ENCODE measurements at places on chromosomes 7 and 10. TPM values are rescaled to one million over a fixed set of nuclear protein-coding genes. Genes with fewer than 3 reads are reported as not detected.

GRCh38 chr10:79320820-79321493 is 26.3 kb upstream of the PPIF start:
- no peak overlapping the region for H3K4me3 ChIP-seq
- no peaks in the 10 kb centered on the region for H3K27me3 ChIP-seq
- H3K27ac ChIP-seq: no peak overlapping the region
- no peaks in the 10 kb centered on the region for H3K36me3 ChIP-seq
- DNase-seq: no peak

- H3K27ac ChIP-seq: no peak overlapping the region
- H3K4me1 ChIP-seq: peaks cover 7% of the 10 kb centered on the region
- H3K4me3 ChIP-seq: no peak overlapping the region
Observed at GRCh38 chr10:79345241-79346011, 1.8 kb upstream of the PPIF start.

DNA sequence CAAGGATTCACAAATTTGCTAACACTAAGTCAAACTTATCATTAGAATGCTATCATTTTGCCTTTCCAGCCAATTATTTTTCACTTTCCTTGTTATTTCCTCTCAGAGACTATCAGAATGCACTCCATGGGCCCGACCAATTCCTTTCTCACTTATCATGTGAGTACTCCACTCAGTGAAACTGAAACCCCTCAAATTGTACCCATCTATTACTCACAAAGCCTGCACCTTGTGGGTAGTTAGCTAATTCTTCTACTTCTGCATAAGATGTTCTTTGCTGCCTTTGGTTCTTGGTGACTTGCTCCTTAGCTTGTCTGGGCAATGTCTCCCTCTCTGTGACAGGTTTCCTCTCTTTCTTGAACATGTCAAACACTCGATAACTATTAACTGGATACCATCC is 35.2 kb upstream of the MBL2 start:
- no peak overlapping the region for H3K4me3 ChIP-seq
- no peak for DNase-seq
- no peaks in the 10 kb centered on the region for H3K4me1 ChIP-seq

- H3K36me3 ChIP-seq: no peaks in the 10 kb centered on the region
- no peaks in the 10 kb centered on the region for H3K27me3 ChIP-seq
- no peak overlapping the region for H3K4me3 ChIP-seq
- H3K27ac ChIP-seq: no peak overlapping the region
Observed at GRCh38 chr10:119333146-119333792, 125.9 kb downstream of the GRK5 start.

DNA sequence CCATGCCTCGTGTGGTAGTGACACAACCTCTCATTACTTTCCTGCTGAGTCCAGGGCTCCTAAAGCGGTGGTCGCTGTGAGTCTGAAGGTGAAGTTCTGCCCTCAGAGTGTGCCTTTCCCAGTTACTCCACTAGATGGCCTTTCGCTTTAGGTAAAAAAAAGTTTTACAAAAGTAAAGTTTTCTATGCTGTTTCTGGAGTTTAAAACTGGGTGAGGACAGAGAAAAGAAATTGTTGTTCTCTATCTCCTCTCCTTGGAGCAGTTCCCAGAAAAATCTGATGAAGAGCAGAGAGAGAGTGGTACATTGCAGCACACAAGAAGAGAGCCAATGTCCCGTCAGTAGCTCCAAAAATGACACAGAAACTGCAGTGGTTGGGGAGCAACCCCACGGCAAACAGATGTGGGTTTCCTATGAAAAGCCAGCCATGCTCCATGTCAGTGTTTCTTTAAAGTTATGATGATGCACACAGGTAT is 257.1 kb downstream of the GLI3 start:
- no peak overlapping the region for H3K27ac ChIP-seq
- no peaks in the 10 kb centered on the region for H3K27me3 ChIP-seq
- DNase-seq: peak; percentile 84
- peaks cover 9% of the 10 kb centered on the region for H3K36me3 ChIP-seq
- no peak overlapping the region for H3K4me3 ChIP-seq

DNA sequence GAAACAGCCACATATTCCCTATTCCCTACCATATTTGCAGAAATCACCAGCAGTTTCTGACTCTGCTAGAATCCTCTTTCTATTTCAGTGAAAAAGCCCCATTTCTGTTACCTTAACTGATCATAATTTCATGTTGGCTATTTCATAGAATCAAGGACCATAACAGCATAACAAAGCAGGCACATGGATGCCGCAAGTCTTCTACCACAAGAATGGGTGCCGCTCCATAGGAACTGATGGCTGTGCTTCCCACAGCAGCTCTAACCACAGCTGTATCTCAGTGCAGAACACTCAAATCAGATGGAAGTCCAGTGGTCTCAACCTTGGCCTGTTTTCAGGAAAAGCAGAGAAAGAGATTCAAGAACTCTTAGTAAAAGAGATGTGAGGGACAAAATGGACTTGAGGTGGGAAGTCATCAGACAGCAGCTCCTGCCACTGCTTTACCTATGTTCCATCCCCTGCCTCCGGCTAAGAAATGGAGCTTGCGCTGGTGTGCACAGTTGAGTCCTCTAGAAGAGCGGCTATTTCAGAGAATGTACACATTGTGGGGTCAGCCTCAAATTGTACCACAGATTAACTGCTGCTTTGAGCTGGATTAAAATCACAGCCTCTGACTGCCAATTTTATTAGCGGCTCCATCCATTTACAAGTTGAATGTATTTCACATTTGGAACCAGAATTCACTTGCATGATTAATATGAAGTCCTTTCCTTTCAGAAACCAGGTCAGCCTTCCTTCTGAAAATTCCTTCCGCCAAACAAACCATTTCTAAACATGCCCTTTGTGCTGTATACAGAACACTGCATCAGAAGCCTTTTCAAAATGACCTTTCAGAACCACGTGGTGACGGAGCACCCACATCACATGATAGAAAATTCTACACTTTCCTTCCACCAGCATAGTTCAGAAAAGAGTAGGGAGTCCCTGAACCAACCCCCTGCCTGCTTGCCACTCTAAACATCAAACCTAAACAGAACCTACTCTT is 7.7 kb downstream of the PTPRN2 start:
- peaks cover 5% of the 10 kb centered on the region for H3K4me1 ChIP-seq
- 0 out of 2 replicates have a peak, but pooled peaks cover 4% of the 10 kb centered on the region for H3K36me3 ChIP-seq
- H3K27me3 ChIP-seq: peaks cover 5% of the 10 kb centered on the region
- H3K27ac ChIP-seq: no peak overlapping the region
- no peak for DNase-seq

DNA sequence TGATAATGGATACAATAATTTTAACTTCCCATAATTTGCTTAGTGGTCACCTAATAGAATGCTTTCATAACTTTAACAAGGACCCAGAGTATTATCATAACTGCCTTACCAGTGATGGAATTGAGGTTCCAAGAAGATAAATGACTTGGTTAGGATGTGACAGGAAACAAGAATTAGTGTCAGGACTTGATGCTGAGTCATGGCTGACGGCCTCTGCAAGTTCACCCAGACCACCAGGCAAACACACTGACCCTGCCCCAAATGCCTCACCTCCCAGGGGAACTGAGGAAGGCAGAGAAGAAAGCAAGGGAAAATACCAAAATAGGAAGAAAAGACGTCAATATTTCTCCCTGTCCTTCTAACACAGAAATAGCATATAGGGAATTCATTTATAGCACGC is 636.3 kb downstream of the PARD3 start:
- H3K27ac ChIP-seq: peak overlapping the region; percentile 74
- no peaks in the 10 kb centered on the region for H3K27me3 ChIP-seq
- no peaks in the 10 kb centered on the region for H3K36me3 ChIP-seq

GRCh38 chr7:24723178-24723530 is 34.1 kb downstream of the GSDME start:
- H3K4me1 ChIP-seq: peaks cover 47% of the 10 kb centered on the region
- H3K27me3 ChIP-seq: no peaks in the 10 kb centered on the region
- no peak overlapping the region for H3K27ac ChIP-seq
- no peak overlapping the region for H3K4me3 ChIP-seq

- H3K27me3 ChIP-seq: no peaks in the 10 kb centered on the region
- no peak overlapping the region for H3K27ac ChIP-seq
- DNase-seq: no peak
- H3K36me3 ChIP-seq: no peaks in the 10 kb centered on the region
- peaks cover 29% of the 10 kb centered on the region for H3K4me1 ChIP-seq
Observed at GRCh38 chr7:44633254-44634186, 27.1 kb downstream of the OGDH start.

DNA sequence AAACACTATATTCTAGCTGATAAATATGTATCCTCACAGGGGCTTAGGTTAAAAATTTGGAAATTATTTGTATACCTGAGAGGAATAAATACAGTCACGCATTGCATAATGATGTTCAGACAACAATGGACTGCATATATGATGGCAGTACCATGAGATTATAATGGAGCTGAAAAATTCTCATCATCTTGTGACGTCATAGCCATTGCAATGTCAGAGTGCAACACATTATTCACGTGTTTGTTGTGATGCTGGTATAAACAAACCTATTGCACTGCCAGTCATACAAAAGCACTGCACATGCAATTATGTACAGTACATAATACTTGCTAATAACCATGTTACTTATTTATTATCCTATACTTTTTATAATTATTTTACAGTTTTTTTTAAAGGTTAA is 31.4 kb downstream of the STEAP1B start:
- H3K4me1 ChIP-seq: no peaks in the 10 kb centered on the region
- H3K4me3 ChIP-seq: no peak overlapping the region
- H3K27me3 ChIP-seq: no peaks in the 10 kb centered on the region
- no peak overlapping the region for H3K27ac ChIP-seq

DNA sequence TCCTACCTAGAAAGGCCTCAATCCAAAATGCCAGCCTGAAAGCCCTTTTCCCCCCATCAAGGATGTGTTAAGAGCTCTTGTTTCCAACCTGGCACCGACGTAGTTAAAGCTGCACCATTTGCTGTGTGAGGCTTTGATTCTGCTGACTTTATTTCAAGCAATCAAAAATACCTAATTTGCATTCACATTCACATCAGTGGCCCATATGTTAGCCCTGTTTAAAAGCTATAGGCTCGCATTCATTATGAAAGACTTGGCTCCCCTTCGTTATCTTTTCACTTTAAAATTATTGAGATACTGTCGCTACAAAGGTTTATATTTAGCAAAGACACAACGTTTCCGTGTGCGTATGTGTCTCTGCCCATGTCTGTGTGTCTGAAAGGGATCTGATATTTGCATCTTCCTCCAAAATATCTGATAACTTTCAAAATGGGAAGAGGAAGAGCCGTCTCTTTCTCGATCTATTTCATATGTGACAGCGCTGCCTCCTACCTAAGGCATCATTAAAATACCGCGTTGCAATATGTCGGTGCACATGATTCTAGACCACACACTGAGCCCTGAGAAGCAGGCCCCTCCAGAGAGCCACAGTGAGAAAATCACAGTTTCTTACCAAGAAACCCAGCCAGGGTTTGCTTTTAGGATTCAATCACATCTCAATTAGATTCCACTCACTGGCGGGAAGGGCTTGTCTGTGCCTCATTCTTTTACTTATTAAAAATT is 57.1 kb upstream of the ITPRID1 start:
- no peak overlapping the region for H3K27ac ChIP-seq
- peaks cover 23% of the 10 kb centered on the region for H3K4me1 ChIP-seq
- H3K36me3 ChIP-seq: no peaks in the 10 kb centered on the region

DNA sequence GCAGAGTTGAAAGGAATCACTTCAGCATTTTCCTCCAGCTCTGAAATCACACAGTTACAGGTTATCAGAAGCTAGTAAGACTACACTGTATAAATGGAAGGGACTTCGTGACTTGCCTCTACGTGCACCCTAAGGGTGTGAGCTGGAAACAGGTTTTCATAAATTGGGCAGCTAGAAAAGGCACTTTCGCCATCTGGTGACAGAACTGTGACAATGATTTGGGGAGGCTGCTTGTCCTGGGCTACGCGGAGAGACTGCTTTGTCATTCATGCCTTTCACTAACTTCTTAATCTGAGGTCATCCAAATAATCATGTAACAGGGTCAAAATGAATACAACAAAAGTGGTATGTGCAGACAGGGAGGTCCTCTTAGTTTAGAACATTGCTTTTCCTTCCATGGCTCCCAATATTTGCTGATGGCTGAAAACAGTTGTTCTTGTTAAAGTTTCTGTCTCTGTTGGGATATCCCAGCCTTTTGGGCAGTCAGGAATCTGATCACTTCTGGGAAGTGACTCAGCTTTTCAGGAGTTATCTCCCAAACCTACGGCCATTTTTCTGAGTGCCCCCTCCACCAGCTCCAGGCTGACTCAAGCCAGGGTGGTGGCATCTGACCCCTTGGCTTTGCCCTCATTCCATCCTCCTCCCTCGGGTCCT is 17.8 kb downstream of the VWC2 start:
- no peak overlapping the region for H3K27ac ChIP-seq
- peak; percentile 84 for DNase-seq
- H3K4me3 ChIP-seq: no peak overlapping the region
- H3K27me3 ChIP-seq: no peaks in the 10 kb centered on the region
- H3K36me3 ChIP-seq: no peaks in the 10 kb centered on the region

Gene KIAA1549
- 11.6 TPM for total RNA-seq

Gene INSYN2A
- total RNA-seq: 0.28 TPM

Gene TBX20
- 0.69 TPM for total RNA-seq

Gene WDFY4
- not detected for total RNA-seq

Gene NCF1
- total RNA-seq: 0.49 TPM

Gene ACSM6
- not detected for total RNA-seq

Gene STEAP2
- total RNA-seq: 20.9 TPM

Gene GALNT17
- total RNA-seq: 65.6 TPM
